ENCODE measurements at places on chromosomes 7 and 10.

GRCh38 chr10:50561266-50561665, 62.5 kb downstream of the SGMS1 start:
- DNase-seq: peak; percentile 35

- DNase-seq: peak; percentile 40
Measured at GRCh38 chr7:48244864-48245271, 73.6 kb downstream of the ABCA13 start.

DNA sequence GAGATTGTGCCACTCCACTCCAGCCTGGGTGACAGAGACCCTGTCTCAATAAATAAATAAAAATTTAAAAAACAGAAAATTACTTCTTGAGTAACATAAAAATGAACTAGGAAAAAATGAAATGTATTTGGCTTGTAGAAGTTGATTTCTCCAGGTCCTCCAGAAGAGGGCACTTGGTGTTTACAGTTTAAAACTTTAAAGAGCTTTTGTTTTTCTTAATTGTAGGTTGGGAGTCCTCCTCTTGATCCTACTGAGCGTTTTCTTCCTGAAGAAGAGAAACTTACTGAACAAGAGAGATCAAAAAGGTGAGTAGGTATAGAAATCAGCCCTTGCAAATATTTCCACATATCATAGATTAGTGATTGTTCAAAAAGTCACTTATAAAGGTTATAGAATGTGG, 16.2 kb downstream of the KIFBP start:
- no peak for DNase-seq

DNA sequence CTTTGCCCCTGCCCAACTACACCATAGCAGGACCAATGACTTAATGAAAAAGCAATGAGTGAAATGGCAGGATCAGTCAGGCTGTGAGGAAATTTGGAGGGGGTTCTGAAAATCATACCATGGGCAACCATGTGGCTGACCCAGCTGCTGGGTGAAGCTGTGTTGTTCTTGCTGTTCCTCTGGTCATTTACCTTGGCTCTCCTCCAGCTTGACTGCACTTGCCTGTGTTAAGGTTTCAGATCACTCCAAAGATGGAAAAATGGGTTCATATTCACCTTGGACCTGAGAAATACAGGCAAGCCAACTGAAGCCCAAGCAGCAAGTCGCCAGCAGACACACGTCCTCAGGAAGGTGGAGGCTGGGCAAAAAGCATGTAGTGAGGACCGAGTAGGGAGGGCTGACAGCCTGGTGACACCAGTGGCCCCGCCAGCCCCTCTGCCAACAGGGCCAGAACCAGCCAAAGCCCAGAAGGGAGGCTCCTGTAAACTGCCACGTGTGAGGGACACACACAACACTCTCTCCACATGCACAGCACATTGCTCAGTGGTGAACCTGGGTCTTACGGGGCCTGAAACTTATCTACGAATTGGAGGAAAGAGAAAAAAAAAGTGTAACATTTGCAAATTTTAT, 40.1 kb downstream of the PARP12 start:
- no peak for DNase-seq

GRCh38 chr10:20879136-20879535, 18.0 kb downstream of the NEBL start:
- no peak for DNase-seq

GRCh38 chr10:124892031-124892430, 49.9 kb upstream of the ZRANB1 start:
- DNase-seq: no peak

GRCh38 chr7:116641551-116642153, 30.3 kb upstream of the MET start:
- DNase-seq: no peak

DNA sequence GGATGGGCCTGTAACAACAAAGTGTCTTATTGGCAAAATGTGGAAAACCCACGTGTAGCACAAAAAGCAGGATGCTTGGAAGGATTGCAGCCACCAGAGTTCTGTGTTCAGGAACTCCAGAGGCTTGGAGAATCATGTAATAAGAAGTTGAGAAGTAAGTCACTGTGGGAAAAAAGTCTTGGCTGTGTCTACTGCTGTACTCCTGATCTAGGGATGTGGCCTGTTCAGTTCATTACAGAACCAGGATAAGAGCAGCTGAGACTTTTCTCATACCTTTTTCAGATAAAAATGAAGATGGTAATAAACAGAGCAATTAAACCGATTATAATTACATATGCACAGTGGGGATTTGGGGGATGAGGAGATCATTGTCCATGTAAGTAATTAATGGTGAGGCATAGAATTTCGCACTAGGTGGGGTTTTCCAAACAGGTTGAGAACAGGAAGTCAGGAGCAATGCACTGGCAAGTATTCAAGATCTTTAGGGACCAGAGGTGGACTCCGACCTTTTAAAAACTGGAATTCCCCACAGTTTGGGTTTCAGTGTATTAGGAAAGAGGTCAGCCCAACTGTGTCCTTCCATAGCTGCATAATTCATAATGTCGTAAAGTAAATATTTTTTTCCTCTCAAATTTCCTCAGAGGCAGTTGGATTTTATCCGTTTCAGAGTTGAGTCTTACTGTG, 281.7 kb downstream of the FRMD4A start:
- DNase-seq: no peak

GRCh38 chr7:107874605-107875446, 16.2 kb upstream of the DLD start:
- DNase-seq: peak; percentile 37

DNA sequence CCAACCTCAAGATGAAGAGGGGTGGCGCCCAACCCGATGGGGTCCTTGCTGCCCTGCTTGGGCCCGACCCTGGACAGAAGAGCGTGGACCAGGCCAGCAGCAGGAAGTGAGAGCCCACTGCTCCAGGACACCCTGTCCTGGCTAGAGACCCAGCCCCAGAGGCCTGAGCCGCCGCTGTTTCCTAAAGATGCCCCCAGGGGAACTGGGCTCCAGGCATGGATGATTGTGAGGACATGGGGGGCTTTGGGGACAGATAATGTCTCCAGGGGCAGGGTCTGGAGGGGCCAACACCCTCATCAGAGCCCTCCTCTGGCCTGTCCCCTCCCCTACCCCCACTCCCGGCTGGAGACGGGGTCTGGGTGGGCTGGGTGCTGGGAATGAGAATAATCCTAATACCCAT, 71.7 kb downstream of the MYL10 start:
- DNase-seq: no peak

DNA sequence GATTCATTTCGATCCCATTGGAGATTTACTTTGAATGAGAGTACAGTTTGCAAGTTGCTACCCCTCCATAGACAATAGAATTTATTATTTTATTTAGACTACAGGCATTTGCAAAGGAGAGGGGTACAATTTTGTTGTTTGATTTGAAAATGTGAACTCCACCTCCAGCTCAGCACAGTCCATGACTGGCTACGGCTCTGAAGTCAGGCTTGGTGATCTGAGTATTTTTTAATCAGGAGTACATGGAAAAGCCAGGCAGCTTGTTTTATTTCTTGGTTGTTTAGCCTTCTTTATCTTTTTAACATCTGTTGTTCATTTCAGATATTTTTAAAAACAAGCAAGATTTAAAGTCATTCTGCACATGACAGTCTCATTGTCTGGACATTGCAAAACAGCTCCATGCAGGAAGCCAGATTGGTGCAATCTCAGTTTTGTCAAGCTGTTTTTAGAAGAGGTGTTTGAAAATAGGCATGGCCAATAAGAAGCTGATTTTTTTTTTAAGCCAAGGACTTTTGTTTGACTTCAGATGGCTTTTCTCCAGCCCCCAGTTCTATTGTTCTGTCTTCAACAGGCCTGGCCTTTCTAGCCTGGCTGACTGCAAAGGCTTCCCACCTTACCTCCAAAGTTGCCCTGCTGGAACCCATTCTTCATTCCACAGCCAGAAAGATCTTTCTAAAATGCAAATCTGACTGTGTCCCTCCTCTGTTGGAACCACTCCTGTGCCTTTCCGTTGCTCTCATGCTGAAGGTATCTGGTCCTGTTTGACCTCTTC, 12.2 kb downstream of the PLXDC2 start:
- no peak for DNase-seq

GRCh38 chr7:47327346-47327697, 254.6 kb downstream of the TNS3 start:
- peak; percentile 47 for DNase-seq

- no peak for DNase-seq
Measured at GRCh38 chr10:116587878-116588591, 2.7 kb upstream of the PNLIPRP1 start.

DNA sequence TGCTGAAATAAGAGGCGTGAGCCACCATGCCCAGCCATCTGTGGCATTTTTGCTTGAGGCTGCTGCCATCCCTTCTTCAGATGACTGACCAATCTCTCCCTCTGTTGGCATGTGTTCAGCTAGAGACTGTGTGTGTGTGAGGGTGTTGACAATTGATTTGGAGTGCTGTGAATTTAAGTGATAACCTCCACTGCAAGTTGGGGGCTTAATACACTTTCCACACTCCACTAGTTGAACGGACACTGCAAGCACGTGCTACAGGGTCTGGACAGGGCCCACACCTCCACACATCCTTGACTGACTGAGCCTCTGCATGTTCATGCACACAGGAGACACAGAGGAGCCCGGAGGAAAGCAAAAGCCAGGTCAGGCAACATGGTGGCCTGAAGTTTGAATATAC, 51.3 kb downstream of the BRAF start:
- DNase-seq: no peak

DNA sequence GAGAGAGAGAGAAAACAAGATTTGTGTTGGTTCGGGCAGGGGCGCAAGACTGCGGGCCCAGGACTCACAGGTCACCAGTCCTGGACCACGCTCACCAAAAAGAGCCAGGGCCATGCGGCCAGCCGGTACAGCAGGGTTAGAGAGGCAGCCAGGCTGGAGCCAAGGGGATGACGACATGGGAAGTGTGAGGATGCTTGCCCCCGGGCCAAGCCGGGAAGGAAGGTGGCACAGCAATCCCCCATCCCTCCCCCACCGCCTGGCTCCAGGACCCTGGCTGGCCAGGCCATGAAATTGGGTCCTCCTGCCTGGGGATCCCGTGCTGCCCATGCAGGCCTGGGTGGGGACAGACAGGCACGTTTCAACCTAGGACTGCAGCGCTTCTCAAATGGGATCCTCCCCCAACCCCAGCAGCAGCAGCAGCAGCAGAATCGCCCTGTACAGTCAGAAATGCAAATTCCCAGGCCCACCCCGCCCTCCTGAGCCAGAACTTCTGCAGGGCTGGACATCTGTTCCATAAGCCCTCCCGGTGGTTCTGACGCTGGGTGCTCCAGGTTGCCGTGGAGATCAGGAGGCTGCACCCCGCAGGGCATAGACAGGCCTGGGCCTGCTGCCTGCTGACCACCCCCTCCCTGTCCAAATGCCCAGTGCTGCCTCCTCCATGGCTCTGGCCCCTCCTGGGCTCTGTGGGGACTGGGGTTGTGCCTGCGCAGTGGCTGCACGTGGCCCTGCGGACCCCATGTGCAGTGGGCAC, 35.0 kb downstream of the YKT6 start:
- no peak for DNase-seq

- DNase-seq: no peak
Measured at GRCh38 chr7:46791188-46791587, 790.7 kb downstream of the TNS3 start.

DNA sequence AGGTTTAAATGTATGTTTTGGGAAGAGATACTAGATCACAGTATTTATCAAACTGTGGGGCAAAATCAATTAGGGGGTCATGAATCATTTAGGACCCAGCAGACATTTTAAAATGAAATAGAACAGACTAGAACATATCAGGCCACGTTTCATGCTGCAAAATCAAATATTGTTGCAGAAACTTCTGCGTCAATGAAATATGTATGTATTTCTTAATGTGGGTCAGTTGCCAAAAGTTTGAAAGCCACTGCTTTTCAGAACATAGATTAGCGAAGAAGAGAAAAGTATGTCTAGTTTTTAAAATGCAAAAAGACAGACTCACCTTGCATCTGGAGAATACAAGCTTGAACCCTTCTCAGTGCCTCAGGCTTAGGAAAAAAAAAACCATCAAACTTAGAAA, 102.7 kb upstream of the BMPER start:
- no peak for DNase-seq

GRCh38 chr10:49039409-49039808, 75.9 kb downstream of the VSTM4 start:
- DNase-seq: no peak

GRCh38 chr10:17426263-17426750, 28.1 kb downstream of the ST8SIA6 start:
- DNase-seq: no peak

DNA sequence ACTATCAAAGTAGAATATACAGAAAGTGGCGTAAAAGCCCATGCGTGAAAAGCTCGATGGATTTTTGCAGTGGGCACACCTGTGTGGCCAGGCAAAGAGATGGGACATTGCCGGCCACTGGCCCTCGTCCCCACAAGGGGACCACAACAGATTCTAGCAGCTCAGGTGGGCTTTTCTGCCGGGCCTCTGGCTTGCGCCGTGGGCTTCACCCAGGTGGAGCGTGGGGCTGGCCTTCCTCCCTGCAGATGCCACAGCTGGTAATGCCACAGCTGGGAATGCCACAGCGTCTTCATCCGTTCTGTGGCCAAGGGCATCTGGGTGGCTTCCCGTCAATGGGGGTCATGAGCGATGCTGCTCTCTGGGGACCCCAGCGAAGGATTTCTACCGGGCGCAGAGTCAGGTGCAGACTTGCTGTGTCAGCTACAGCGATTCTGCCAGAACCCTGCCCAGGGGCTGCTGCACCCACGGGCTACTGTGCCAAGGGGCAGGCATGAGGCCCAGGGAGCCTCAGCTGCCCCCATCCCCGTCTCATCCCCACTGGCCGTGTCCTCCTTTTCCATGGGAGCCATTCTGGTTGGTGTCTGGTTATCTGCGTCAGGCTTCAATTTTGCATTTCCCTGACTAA, 52.5 kb upstream of the NKX6-2 start:
- no peak for DNase-seq

DNA sequence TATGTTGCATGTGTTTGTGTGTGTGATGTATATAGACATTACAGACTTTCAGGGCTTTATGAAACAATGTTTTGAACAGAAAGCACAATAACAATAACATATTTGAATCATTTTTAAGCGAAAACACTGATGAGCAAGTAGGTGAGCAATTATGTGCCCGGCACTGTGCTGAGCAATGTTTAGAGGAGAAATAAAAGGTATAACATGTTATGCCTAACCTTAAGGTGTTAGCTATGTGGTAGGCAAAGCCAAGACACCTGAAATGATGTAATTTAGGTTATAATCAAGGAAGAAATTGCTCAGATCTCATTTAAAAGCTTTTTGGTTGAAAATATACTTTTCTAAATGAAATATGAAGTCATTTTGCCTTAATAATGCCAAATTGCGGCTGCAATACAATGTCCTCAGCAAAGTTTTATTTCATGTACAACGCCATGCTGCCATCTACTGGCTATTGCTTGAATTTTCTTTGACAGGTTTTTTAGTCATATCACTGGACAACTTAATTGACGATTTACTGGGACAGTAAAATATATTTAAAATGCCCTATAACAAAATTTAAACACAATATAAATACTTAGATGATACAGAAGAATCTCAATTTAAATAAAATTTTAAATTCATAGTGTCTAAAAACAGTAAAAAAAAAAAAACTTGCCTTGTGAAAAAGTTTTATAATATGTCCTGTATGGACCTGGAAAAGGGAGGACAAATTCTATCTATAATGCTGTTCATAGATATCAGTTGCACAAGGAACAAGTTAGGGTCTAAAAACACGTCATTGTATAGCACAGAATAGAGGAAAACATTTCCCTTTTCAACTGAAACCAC, 131.1 kb upstream of the CDK1 start:
- peak; percentile 36 for DNase-seq
